AG09319 (cell line): ENCODE measurements at places on chromosomes 5 and 9.

GRCh38 chr5:6905883-6906282 is 192.7 kb downstream of the TENT4A start:
- no peak for DNase-seq

GRCh38 chr5:122404018-122404417 is 92.0 kb downstream of the SNCAIP start:
- DNase-seq: no peak

- no peak for DNase-seq
These were observed 29.0 kb upstream of the BTNL3 start for GRCh38 chr5:180959661-180960060.

- no peak for DNase-seq
These were observed 96.6 kb downstream of the BRINP1 start for GRCh38 chr9:119272500-119273211.

DNA sequence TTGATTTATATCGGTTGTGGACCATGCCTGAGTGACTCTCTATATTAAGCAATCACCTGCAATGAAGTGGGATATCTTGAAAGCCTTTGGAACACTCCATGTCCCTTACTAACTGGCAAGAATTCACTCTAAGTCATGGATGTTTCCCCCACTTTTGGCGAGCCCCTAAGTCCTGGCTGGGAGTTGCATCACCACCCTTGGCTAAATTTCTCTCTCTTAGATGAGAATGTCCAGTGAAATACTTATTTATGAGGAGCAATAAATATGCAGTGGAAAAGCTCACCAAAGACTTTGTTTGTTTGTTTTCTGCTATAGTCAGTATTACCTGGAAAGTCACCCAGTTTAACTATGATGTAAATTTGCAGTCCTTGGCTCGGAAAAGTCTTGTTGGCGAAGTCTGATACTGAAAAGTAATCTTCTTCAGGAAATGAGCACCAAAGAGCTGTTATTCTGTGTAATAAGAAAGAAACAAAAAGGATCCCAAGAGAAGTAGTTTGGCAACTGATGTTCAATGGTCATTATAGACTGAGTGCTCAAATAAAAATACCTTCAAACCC is 333.8 kb downstream of the DMRT2 start:
- no peak for DNase-seq
